ENCODE measurements at places on chromosomes 12 and 14.

GRCh38 chr12:105931762-105932570 is 206.8 kb downstream of the NUAK1 start:
- no peak for DNase-seq

DNA sequence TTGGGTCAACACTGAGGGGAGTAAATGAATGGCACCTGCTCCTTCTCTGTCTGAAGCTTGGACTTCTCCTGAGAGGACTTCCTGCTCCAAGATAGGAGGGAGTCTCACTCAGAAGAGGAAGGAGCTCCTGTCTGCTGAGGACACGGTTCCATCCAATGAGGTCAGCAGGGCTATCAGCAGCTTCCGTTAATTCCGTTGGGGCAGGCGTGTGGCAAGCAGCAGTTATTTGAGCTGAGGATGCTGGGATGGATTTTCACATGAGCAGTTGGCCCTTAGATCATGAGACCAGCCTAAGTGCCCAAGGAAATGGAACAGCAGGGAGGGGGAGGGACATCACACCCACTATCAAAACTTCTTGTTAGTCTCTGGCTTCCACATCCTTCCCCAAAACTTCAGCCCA is 159.0 kb upstream of the PZP start:
- no peak for DNase-seq

DNA sequence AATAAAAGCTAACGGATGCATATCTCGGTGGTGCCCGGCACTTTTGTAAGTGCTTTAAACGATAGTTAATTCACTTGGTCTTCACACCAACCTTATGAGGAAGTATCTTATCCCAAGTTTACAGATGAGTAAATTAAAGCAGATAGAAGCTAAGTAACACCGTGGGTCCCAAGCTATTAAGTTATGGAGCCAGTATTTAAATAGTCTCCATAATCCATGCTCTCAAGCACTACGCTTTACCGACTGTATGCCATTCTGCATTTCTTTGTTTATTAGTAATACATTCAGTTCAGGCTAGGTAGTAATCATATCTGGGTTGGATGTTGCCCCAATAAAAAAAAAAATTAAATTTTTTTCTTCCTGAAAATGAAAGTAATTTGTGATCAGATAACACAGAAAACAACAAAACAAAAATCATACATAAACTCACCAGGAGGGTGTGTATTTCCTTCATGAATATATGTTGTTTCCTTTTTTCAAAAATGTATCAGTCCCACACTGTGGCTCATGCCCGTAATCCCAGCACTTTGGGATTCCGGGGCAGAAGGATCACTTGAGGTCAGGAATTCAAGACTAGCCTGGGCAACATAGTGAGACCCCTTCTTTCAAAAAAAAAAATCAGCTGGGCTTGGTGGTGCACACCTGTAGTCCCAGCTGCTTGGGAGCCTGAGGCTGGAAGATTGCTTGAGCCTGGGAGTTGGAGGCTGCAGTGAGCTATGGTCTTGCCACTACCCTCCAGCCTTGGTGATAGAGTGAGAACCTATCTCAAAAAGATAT is 1.4 kb upstream of the M6PR start:
- DNase-seq: no peak

GRCh38 chr14:83764656-83765599 is 1765.0 kb upstream of the FLRT2 start:
- no peak for DNase-seq

DNA sequence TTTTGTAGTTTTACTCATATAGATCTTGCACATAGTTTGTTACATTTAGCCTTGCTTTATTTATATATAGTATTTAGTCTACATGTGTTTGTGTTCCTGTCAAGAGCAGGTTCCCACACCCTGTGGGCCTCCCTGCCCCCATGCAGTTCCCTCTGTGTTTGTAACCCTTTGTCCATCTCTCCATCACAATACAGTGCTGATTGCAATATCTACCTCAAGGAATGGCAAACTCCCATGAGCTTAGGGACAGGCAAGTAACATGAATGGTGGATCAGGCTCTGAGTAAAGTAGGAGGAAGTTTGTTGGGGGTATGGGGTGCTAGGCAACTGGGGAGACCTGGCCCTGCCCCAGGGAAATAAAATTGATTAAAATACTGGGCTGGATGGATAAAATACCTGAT is 151.9 kb upstream of the MYL2 start:
- DNase-seq: no peak

DNA sequence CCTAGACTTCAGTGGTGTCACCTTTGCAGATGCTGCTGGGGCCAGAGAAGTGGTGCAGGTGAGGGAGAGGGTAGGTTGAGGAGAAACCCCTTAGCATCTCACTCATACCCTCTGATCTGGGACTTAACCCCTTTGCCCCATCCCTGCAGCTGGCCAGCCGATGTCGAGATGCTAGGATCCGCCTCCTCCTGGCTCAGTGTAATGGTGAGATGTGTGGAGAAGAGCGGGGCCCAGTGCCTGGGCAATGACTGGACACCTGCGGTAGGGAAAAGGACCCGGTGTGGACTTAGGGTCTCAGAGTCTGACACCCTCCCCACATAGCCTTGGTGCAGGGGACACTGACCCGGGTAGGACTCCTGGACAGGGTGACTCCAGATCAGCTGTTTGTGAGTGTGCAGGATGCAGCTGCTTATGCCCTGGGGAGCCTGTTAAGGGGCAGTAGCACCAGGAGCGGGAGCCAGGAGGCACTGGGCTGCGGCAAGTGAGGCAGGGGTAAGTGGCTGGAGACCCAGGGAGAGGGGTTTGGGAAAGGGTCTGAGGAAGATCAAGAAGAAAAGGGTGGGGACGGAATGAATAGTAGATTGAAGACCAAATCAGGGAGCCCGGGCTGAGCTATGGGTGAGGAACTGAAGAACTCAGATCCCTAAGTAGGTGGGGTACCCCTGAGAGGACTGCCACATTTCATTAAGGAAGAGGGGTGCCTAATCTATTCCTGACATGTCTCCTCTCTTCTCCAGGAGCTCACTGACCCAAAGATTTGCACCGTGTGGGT is 7.6 kb downstream of the B4GALNT1 start:
- no peak for DNase-seq

- no peak for DNase-seq
Observed at GRCh38 chr12:121801595-121802484, 2.0 kb upstream of the SETD1B start.

GRCh38 chr12:70983692-70984091 is 63.2 kb upstream of the PTPRR start:
- no peak for DNase-seq

- no peak for DNase-seq
Observed at GRCh38 chr12:114396869-114397719, 8.8 kb downstream of the TBX5 start.

- DNase-seq: no peak
Observed at GRCh38 chr14:66432334-66432733, 53.8 kb upstream of the CCDC196 start.

DNA sequence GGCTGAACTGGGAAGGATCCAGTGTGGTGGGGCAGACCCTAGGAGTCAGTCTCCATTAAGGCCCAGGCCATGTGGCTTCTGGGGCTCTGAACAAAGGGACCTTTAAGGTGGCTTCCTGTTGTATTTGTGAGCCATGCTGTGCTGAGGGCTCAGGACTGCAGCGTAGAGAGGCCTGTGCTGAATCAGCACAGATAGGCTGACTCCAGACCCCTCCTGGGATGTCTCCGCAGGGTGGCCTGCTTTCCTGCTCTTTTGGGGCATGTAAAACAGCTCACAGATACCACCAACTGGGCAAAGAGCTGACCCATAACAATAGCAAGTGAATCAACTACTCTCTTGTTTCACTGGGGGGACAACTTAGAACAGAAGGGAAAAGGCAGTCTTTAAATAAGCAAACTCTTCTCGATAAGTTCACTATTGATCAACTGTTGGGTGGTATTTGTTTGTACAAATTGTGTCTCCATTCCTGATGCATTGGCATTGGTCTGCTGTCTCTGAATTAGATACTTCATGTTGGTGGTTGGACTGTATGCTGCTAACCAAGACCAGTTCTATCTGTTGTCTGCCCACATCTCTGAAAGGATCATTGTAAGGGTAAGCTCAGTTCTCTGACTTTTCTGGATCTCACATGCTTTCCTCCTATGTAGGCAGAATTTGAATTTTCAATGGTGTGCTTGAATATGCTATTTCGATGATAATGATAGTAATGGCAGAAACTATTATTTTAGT is 71.8 kb downstream of the MYRFL start:
- DNase-seq: no peak

GRCh38 chr12:34298971-34299801 is 276.9 kb downstream of the ALG10 start:
- no peak for DNase-seq

GRCh38 chr12:46942579-46942978 is 116.8 kb upstream of the SLC38A4 start:
- DNase-seq: no peak

GRCh38 chr12:91551927-91552326 is 369.3 kb upstream of the DCN start:
- DNase-seq: peak; percentile 10

DNA sequence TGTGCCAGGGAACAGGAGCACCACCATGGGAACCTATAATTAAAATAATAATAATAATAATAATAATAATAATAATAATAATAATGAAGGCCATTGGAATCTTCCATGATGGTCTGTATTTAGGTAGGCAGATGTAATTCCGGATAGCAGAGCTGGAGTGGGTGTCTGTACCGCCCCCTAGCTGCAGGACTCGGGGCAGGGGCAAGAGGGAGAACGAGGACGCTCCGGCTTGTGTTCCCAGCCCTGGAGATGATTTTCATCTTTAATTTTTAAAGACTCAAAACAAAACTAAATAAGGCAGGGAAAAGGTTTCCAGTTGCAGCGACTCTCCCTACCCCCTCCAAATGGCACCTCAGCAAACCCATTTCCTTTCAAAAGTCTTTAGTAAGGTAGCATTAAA is 501.1 kb downstream of the VRK1 start:
- no peak for DNase-seq

DNA sequence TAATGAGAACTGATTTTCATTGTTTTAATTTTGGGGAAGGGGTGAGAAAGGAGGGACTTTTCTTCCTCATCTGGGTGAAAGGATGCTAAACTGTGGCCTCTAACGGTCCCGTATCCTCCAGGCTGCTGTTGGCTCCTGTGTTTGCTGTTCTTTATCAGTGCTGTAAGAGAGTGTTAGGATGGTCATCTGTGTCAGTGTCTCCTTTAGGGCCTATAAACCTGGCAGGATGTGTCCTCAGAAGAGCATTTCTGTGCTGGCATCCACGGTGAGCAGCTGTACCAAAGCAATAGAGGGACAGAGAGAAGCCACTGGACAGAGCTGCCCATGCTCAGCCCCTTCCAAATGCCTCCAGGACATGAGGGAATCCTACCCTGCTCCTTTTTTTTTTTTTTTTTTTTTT is 253.1 kb downstream of the ZFP36L1 start:
- DNase-seq: no peak

GRCh38 chr12:56223571-56224101 is 506 bp upstream of the NABP2 start:
- DNase-seq: no peak

DNA sequence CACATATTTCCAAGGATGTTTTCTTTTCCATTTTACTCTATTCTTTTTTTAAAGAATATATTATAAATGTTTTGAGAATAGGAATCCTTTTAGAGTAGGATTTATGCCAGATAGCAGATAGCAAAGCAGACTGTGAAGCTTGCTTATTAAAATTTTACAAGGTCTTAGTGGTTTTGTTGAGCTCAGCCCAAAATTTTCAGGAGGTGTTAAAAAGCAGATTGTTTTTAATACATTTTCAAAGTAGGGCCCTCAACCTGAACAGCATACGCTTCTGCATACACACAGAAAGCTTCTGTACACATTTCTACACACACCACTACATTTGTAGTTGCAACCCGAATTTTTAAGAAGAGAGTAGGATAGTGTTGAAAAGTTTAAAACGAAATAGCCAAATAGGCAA is 151.0 kb downstream of the EPS8 start:
- no peak for DNase-seq

GRCh38 chr12:53659011-53659551 is 16.8 kb downstream of the ATP5MC2 start:
- no peak for DNase-seq

GRCh38 chr12:39144613-39145061 is 239.2 kb upstream of the CPNE8 start:
- no peak for DNase-seq

GRCh38 chr12:16168078-16168477 is 109.4 kb downstream of the SLC15A5 start:
- no peak for DNase-seq

- DNase-seq: peak; percentile 6
Observed at GRCh38 chr14:102495491-102496330, 13.9 kb downstream of the ANKRD9 start.

DNA sequence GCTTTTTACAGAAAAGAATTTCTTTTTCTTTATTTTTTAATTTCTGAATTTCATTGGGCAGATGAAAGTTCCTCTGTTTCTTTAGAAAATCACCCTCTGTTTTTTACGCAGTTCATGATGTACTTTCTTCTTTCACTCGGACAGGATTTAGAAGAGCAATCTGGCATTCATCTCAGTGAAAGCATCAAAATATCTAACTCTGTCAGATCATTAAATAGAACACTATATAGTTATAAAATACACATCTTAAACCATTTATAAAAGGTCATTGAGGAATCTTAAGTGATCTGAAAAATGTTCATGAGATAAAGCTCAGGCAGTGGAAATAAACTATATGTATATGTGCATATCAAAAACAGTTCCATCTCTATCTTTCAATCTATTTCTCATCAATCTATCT is 3.9 kb downstream of the IFNG-AS1 start:
- no peak for DNase-seq

GRCh38 chr12:51200806-51201205 is 17.1 kb downstream of the POU6F1 start:
- DNase-seq: no peak

DNA sequence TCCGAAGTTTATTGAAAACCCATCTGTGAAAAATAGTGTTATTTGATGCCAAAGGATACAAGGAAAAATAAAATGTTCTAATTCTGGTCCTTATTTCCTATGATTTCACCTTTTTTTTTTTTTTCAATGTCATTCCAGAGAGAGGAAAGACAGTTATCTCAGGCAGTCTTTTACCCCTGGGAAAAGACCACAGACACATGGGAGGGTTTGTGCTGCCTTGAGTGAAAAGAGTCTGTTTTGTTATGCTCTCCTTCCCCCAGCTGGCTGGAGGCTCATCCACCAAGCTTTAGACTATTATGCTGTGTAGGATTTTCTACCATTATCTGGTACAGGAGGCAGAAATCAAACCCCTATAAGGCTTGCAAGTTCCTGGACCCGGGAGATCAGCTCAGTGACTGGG is 151.8 kb downstream of the CRADD start:
- DNase-seq: peak; percentile 57

DNA sequence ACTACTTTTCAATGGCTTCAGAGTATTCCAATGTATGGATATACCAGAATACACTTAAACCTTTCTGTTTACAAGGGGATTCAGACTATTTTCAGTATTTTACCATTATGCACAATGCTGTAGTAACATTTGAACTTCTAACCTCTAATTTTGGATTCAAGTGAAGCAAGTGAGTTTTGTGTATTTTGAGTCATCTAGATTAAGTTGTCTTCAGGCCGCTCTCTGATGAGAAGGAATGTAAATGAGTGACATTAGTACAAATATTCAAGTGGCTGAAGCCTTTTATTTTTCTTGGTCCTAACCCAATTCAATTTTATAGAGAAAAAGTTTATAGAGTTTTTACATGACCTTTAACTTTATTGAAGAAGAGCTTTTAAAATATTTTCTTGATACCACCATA is 125.6 kb downstream of the PDE3A start:
- DNase-seq: no peak

GRCh38 chr12:89180496-89180895 is 171.8 kb downstream of the DUSP6 start:
- no peak for DNase-seq
